ENCODE measurements at places on chromosomes 11 and 22.

DNA sequence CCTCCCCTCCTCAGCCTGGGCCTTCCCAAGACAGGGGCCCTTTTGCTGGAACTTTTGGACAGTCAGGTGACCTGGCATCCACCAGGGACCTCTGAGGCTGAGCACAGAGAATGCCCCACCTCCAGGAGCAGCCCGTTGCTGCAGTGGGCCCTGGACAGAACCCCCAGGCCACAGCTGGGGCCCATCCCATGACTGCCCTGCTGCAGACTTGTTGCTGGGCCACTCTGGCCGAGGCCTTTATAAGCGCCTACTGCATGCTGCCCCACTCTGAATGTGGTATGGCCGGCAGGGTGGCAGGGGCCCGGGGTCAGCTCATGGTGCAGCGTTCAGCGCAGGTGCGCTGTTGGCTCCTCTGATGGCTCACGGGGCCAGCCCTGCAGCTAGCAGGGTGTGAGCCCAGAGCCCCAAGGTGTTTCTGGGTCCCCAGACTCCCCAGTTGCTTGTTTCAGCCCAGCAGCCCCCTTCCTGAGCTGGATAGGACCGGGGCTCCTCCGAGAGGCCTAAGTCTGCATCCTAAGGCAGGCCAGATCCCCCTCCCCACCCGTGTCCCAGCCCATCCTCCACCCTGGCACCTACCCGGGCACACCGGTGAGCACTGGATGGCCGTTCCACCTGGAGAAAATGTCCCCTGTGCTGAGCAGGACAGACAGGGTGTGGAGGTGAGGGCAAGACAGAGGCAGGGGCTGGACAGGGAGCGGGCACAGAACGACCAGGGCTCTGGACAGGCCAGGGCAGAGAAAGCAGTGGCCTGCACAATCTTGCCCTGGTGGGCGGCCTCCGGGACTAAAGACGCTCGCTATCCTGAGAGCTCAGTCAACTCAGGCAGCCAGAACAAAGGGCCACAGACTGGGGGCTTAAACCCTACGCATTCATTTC is 28.1 kb upstream of the TH start:
- DNase-seq, result no peak

- no peak for DNase-seq
Measured at GRCh38 chr11:123330948-123331347, 99.1 kb upstream of the GRAMD1B start.

DNA sequence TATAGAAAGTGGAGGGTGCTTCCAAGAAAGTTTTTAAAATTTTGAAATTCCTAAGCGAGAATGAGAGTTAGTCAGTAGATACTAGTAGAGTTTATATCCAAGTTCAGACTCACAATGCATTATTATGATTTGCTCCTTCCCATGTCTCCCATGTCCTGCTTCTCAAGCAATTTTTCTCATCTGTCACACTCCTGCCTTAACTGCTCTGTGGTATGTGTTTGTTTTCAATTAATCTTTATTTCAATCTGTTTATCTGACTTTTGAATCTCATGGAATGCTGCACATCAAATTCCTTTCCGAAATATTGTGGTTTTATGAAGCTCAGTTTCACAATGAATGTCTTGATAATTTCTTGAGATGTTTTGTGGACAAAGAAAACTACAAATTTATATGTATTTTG is 18.1 kb downstream of the THY1 start:
- no peak for DNase-seq

DNA sequence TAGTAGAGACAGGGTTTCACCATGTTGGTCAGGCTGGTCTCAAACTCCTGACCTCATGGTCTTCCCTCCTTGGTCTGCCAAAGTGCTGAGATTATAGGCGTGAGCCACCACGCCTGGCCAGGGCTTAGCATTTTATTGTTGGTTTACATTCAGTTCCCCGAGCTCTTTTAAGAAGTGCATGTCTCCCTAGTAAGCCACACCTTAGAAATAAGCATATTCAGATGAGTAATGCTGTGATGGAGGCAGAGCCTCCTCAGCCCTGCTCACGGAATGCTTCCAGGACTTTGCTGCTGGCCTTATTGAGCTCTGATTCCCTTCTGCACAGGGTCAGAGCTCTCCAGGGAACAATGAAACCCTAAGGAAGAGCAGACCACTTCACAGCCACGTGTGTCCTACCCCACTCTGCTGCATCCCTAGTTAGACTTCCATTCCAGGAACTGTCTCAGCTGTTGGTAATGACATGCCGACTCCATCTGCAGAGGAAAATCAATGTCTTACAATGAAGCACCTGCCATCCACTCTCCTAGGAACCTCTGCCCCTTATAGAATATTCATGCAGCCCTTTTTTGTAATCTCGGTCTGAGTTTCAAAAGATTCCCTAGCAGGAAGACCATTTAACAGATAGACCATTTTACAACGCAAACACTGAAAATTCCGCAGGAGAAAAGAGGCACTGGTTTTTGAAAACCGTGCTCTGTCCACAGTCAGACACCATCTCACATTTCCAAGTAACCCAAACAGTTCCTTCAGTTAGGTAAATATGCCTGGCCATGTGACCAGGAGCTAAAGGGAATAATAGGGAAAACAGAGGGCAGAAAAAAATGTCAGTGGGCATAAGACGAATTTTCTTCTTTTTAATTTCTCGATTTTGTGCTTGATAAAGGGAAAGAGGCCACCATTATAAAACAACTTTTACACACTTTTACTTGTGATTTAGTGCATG is 1.7 kb upstream of the JAM3 start:
- no peak for DNase-seq

- no peak for DNase-seq
Measured at GRCh38 chr22:26722159-26722558, 64.8 kb downstream of the MIAT start.

GRCh38 chr11:108970221-108970991 is 305.5 kb downstream of the DDX10 start:
- no peak for DNase-seq

GRCh38 chr22:27269751-27270543 is 531.6 kb downstream of the MN1 start:
- no peak for DNase-seq

GRCh38 chr11:97908354-97908753 is 1112.4 kb upstream of the CNTN5 start:
- DNase-seq, result no peak

DNA sequence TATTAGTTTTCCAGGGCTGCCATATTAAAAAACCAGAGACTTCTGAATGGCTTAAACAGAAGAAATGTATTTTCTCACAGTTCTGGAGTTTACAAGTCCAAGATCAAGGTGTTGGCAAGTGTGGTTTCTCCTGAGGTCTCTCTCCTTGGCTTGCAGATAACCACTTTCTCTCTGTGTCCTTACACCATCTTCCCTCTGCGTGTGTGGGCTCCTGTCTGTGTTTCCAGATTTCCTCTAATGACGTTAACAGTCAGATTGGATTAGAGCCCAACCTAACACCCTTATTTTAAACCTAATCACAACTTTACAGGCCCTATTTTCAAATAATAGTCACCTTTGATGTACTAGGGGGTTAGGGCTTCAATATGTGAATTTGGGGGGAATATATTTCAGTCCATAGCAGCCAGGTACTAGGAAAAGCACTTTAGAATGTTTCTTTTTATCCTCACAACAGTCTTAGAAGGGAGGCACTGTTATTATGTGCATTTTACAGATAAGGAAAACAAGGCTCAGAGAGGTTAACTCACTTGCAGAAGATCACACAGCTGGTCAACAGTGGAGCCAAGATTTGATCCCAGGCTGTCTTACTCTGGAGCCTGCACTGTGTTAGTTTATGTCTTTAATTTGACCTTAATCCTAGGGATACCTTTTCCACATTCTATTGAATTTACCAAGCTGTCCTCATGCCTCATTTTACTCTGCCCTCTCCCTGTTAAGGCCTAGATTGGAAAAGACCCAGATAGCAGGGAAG is 116.4 kb upstream of the CRYBB3 start:
- no peak for DNase-seq

DNA sequence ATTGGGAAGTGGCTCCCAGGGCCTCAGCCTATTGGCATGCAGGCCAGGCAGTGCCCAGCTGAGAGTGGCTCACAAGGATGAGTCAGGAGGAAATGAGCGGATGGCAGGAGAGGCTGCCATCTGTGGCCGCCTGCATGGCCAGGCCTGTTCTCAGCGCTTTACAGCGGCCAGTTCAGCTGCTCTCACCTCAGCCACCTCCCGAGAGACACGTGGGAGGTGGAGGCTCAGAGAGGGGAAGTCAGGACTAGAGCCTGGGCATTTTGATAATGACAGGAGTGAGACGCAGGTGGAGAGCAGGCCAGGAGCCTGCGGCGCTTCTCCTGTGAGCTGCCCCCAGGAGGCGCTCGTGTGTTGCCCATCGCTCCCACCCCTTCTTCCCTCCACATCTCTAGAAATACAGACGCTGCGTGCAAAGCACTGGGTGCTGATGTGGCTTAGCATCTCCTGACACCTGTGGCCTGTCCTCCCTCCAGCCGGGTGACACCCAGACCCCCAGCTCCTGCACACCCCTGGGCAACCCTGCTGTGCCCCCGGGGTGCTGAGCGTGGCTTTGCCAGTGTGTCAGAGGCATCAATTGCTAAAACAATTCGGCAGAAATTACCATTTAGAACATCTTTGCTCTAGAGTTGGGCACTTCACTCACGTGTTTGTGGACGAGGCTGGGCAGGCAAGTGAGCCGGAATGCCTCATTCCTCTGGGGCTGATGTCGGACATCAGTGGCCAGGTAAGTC is 21.4 kb upstream of the PANX2 start:
- DNase-seq, result peak; percentile 76

Data from activated CD4-positive, alpha-beta T cell treated with anti-CD3 and anti-CD28 coated beads, Interleukin-2, amount 50 U/mL, for 1 hour (primary cell).